T-helper 17 cell (primary cell): ENCODE measurements at places on chromosomes 5 and 9. TPM values are rescaled to one million over a fixed set of nuclear protein-coding genes. Genes with fewer than 3 reads are reported as not detected.

DNA sequence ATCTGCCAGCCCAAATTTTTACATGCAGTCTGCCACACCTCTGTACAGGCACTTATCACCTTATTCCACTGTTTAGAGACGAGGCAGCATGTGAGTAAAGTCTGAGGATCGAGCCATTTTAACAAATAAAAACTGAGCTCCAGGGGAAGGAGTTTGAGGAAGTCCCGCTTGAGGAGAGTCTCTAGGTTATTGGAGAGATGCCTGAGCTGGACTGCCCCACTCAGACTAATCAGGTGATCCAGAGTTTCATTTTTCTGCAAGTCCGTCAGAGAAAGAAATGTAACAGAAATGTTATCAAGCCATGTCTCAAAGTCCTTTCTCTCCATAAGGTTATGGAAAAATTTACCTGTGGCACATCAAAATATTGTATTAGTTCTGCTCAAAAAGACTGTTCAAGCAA lies 5.3 kb downstream of the FBXW2 start:
- no peaks in the 10 kb centered on the region for H3K36me3 ChIP-seq
- H3K27ac ChIP-seq, result no peak overlapping the region
- no peak for DNase-seq
- no peaks in the 10 kb centered on the region for H3K27me3 ChIP-seq

DNA sequence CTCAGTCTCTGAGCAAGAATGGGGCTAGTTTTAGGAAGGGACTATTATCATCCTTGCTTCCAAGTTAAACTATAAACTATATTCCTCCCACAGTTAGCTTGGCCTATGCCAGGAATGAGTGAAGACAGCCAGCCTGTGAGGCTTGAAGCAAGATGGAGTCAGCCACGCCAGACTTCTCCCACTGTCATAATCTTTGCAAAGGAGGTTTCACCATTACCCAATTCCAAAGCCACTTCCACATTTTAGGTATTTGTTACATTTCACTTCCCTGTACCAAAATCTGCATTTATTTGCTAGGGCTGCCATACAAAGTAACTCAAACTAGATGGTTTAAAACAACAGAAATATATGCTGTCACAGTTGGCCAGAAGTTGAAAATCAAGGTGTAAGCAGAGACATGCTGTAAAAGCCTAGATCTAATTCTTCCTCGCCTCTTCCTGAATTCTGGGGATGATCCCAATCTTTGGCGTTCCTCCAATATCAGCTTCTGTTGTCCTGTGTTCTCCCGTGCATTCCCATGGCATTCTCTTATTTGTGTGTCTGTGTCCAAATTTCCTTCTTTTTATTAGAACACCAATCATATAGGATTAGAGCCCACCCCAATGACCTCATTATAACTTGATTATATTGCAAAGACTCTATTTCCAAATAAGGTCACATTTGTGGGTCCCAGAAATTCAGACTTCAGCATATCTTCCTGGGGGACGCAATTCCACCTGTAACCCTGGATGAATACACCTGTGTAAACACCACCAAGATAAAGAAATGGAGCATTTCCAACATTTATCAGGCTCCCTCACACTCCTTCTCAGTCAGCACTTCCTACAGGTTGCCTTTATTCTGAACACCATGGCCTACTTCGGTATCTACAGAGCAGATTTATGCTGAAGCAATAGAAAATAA lies 126.8 kb downstream of the GCNT1 start:
- H3K36me3 ChIP-seq, result peaks cover 2% of the 10 kb centered on the region
- no peak overlapping the region for H3K4me3 ChIP-seq
- no peak for DNase-seq
- peaks cover 3% of the 10 kb centered on the region for H3K4me1 ChIP-seq
- H3K27ac ChIP-seq, result no peak overlapping the region
- peaks cover 9% of the 10 kb centered on the region for H3K27me3 ChIP-seq

GRCh38 chr5:119948162-119948561 lies 318.8 kb downstream of the FAM170A start:
- no peaks in the 10 kb centered on the region for H3K36me3 ChIP-seq
- no peaks in the 10 kb centered on the region for H3K27me3 ChIP-seq
- no peak overlapping the region for H3K4me3 ChIP-seq
- no peaks in the 10 kb centered on the region for H3K4me1 ChIP-seq
- DNase-seq, result no peak

GRCh38 chr9:118170032-118170955 lies 466.1 kb downstream of the TLR4 start:
- H3K4me1 ChIP-seq, result no peaks in the 10 kb centered on the region
- DNase-seq, result no peak
- peaks cover 23% of the 10 kb centered on the region for H3K27me3 ChIP-seq
- no peaks in the 10 kb centered on the region for H3K36me3 ChIP-seq
- no peak overlapping the region for H3K4me3 ChIP-seq
- no peak overlapping the region for H3K27ac ChIP-seq

DNA sequence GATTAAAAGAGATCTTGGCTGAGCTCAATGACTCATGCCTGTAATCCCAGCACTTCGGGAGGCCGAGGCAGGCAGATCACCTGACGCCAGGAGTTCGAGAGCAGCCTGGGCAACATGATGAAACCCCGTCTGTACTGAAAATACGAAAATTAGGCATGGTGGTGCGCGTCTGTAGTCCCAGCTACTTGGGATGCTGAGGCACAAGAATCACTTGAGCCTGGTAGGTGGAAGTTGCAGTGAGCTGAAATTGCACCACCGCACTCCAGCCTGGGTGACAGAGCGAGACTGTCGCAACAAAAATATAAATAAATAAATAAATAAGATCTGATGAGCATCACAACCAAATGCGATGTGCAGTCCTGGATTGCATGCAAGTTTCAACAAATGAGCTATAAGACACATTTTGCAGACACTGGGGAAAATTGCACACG lies 8.7 kb upstream of the ENG start:
- no peak for DNase-seq
- H3K4me3 ChIP-seq, result peak overlapping the region; percentile 78
- peak overlapping the region; percentile 94 for H3K27ac ChIP-seq
- H3K4me1 ChIP-seq, result peaks cover 33% of the 10 kb centered on the region
- no peaks in the 10 kb centered on the region for H3K36me3 ChIP-seq
- no peaks in the 10 kb centered on the region for H3K27me3 ChIP-seq

DNA sequence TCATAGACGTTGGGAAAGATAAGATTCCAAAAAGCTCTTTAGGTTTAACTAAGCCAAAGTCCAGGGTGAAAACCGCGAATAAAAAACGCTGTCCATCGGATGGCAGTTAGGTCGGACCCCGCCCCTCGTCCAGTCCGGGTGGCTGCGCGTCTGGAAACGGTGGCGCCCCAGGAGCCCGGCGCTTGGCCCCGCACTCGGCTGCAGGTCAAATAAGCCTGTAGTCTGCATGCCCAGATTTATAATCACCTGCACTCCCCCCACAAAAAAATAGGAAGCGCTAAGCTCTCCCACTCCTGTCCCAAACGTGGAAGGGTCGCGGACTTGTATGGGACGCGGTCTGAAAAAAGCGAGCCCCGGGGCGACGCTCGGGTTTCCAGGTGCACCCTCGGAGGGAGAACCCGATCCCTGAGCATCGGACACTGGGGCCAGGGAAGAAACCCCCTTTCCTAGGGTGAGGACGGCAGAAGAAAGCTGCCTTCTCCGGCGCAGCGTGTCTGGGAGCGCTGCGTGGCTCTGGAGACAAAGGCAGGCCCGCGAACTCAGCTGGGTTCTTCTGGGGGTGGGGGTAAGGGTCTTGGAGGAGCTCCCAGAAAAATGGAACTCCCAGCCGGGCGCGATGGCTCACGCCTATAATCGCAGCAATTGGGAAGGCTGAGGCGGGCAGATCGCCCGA lies 923 bp upstream of the ZBTB5 start:
- no peaks in the 10 kb centered on the region for H3K27me3 ChIP-seq
- no peaks in the 10 kb centered on the region for H3K36me3 ChIP-seq
- peak overlapping the region; percentile 95 for H3K4me3 ChIP-seq
- peaks cover 19% of the 10 kb centered on the region for H3K4me1 ChIP-seq

DNA sequence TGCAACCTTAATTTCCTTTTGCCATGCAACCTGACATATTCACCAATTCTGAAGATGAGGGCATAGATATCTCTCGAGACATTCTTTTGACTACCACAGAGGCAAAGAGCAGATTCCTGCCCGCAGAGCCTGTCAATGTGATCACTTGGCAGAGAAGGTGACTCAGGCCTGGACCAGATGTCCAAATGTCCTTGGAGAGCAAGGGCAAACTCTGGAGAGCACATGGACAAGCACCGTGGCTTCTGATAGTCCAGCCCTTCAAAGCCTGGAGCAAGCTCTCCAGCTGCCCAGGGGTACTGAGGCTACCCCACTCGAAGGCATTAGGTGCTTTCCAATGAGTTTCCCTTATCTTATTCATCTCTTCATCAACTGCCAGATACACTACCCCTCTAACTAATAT lies 50.4 kb upstream of the ALDH1B1 start:
- no peak overlapping the region for H3K4me3 ChIP-seq
- peaks cover 4% of the 10 kb centered on the region for H3K36me3 ChIP-seq
- no peak for DNase-seq
- no peaks in the 10 kb centered on the region for H3K4me1 ChIP-seq
- H3K27me3 ChIP-seq, result peaks cover 26% of the 10 kb centered on the region

- no peak overlapping the region for H3K4me3 ChIP-seq
- peaks cover 8% of the 10 kb centered on the region for H3K4me1 ChIP-seq
- DNase-seq, result no peak
- H3K27ac ChIP-seq, result no peak overlapping the region
- peaks cover 3% of the 10 kb centered on the region for H3K36me3 ChIP-seq
- H3K27me3 ChIP-seq, result peaks cover 4% of the 10 kb centered on the region
Measured at GRCh38 chr9:134564431-134565170, 77.0 kb upstream of the COL5A1 start.

GRCh38 chr5:122375801-122376200 lies 63.8 kb downstream of the SNCAIP start:
- no peak overlapping the region for H3K4me3 ChIP-seq
- no peak overlapping the region for H3K27ac ChIP-seq
- no peaks in the 10 kb centered on the region for H3K27me3 ChIP-seq
- no peak for DNase-seq
- H3K4me1 ChIP-seq, result no peaks in the 10 kb centered on the region

DNA sequence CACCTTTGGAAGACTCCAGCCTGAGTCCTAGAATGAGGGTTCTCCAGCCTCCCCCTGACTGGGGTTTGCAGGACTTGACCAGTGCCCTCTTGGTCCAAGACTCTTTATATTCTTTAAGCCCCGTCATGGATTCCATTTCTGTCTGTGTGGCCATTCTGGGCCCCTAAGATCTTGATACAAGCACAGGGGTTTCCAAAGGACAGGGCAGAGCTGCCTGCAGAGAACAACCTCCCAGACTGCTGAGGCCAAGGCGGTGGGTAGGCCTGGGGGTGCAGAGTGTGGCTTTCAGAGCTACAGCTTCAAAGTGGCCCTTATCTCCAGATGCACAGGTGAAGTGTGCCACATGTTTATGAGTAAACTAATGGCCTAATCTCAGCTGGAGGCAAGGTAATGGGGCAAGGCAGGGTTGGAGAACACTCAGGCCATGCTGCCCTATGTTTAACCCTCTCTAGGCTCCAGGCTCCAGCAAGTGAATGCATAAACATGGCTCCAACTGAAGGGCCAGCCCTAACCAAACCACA lies 32.1 kb downstream of the FOXI1 start:
- H3K4me1 ChIP-seq, result no peaks in the 10 kb centered on the region
- peaks cover 29% of the 10 kb centered on the region for H3K27me3 ChIP-seq
- H3K4me3 ChIP-seq, result no peak overlapping the region
- no peak overlapping the region for H3K27ac ChIP-seq
- H3K36me3 ChIP-seq, result no peaks in the 10 kb centered on the region

GRCh38 chr5:98770911-98771322 lies 2.5 kb upstream of the RGMB start:
- peak overlapping the region; percentile 97 for H3K4me3 ChIP-seq
- H3K36me3 ChIP-seq, result no peaks in the 10 kb centered on the region
- peak overlapping the region; percentile 95 for H3K27ac ChIP-seq
- H3K4me1 ChIP-seq, result peaks cover 51% of the 10 kb centered on the region
- H3K27me3 ChIP-seq, result peaks cover 19% of the 10 kb centered on the region

DNA sequence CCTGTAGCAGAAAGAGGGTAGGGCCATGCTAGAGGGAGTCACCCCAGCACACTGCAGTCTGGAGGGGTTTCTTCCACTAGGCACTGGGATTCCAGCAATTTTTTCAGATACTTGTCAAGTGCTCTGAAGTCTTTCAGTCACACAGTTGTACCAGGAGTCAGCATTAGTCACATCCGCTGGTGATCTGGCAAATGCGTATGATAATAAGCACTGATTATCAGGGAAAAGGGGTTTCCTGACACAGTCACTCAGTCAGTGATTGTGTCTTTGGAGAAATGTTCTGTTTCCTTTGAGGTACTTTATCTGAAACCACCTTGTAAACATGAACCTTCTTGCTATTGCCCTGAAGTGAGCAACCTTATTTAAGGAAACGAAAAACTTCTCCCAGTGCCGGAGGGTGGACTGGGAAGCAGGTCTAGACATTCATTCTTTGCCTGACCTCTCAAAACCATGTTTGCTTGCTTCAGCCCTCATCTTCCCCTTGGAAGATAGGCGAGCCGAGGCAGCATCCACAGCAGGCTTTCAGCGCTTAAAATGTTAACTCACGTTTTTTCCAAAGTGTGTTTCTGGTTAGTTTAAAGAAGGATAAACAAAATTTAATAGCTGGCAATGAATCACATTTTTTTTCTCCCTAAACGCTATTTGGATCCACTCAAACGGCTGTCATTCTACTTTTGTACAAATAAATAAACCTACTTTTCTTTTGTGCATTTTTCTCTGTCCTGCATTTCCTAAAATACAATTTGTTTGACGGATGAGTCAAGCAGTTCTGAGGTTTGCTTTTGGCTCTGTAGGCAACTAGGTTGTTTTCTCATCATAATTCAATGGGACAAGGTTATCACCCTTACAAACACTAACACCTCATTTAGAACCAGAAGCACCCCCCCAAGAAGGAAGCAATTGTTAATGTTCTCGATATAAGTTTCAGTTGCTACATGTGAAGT lies 77.7 kb downstream of the FOXD1 start:
- peaks cover 2% of the 10 kb centered on the region for H3K4me1 ChIP-seq
- no peak overlapping the region for H3K27ac ChIP-seq
- DNase-seq, result no peak
- no peak overlapping the region for H3K4me3 ChIP-seq

DNA sequence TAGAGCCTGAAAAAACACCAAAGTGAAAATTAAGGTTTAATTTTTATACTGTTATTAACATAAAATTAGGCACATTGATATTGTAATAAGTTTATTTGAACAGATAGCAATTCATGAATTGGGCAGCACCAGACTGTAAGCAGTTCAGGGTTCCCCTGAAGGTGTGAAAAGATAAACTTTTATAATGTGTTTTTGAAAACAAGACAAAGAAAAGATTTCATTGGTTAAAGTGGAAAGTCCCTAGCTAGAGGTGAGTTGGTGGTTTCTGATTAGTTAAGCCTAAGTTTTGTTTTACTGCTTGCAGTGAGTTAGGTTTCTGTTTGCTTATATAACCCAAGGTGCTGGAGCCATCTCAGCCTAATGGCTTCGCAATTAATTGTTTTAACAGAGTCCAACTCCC lies 96.5 kb upstream of the RPS23 start:
- H3K27ac ChIP-seq, result no peak overlapping the region
- no peaks in the 10 kb centered on the region for H3K36me3 ChIP-seq
- H3K4me1 ChIP-seq, result no peaks in the 10 kb centered on the region
- no peaks in the 10 kb centered on the region for H3K27me3 ChIP-seq
- no peak overlapping the region for H3K4me3 ChIP-seq
- DNase-seq, result no peak

GRCh38 chr5:31794009-31794408 lies 155.1 kb downstream of the PDZD2 start:
- H3K4me1 ChIP-seq, result peaks cover 4% of the 10 kb centered on the region
- no peak overlapping the region for H3K27ac ChIP-seq
- H3K4me3 ChIP-seq, result no peak overlapping the region

Gene PAEP
- total RNA-seq, result not detected

Gene TAS2R1
- not detected for total RNA-seq

Gene SMIM33
- 0.32 TPM for total RNA-seq

Gene PTPN3
- total RNA-seq, result not detected

Gene ARID3C
- total RNA-seq, result 0.27 TPM

Gene ACTBL2
- not detected for total RNA-seq
